Mesothelial cell of epicardium (in vitro differentiated cells): ENCODE measurements at places on chromosomes 4 and X. TPM values are rescaled to one million over a fixed set of nuclear protein-coding genes. Genes with fewer than 3 reads are reported as not detected.

DNA sequence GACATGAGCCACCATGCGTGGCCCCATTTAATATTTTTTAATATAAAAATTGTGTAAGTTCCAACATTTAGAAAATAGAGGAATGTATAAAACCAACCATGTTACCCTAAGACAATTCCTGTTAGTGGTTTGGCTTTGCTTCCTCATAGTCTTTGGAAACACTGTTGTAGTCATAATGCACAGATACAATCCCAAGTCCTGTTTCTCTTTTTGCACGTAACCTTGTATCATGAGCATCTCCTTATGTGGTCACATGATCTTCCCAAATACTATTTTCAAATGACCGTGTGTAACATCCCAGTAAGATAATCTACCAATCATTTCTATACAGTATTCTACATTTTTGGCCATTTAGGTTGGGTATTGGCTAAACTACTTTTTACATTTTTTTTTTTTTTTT lies 13.9 kb upstream of the RHOH start:
- no peaks in the 10 kb centered on the region for H3K36me3 ChIP-seq
- H3K4me3 ChIP-seq = no peak overlapping the region
- H3K27ac ChIP-seq = no peak overlapping the region
- peaks cover 8% of the 10 kb centered on the region for H3K4me1 ChIP-seq

DNA sequence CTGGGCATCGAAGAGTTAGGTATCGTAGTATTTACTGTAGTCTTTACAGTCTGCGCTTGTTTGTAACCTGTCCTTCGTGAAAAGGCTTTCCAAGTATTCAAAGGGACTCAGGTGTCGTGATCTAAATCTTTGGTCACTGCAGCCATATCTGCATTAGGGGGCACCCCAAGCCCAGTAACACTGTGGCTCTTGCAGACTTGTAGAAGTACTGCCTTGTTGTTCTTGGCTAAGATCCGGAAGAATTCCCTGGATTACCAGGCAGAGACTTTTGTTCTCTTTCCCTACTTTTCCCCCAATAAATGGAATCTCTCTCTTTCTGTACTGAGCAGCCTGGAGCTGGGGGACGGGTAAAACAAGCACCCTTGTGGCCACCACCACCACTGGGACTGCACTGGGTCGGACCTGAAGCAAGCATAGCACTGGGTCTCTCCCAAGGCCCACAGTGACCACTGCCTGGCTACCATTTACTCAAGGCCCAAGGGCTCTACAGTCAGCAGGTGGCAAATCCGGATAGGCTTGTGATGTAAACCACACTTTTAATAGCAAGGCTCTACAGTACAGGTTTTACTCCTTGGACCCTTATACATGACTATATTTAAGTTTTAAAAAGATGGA lies 12.0 kb downstream of the CXorf58 start:
- no peaks in the 10 kb centered on the region for H3K4me1 ChIP-seq
- no peaks in the 10 kb centered on the region for H3K36me3 ChIP-seq
- no peak overlapping the region for H3K4me3 ChIP-seq
- no peak for DNase-seq
- no peak overlapping the region for H3K27ac ChIP-seq

DNA sequence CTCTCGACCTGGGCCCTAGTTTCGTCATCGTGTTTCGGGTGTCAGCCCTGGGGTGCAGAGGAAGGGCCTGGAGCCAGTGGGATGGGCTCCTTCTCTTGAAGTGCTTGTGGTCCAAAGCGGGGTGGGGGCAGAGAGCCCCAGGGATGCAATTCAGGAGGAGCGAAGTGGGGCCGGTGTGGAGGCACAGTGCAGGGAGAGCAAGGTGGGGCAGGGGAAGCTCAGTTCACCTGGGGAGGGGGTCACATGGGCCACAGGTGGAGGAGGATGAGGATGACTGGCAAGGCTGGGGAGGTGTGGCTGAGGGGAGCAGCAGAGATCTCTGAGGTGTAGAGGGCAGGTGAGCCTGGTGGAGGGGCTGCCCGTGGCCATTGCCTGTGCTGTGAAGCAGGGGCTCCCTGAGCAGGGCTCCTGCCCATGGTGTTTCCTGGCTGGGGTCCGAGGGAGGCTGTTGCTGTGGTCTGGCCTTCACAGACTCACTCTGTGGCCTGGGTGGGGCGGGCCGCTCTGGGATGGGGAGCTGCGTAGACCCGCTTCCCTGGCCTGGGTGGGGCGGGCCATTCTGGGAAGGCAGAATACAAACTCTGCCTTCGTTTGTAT lies 6.9 kb downstream of the SORCS2 start:
- no peak overlapping the region for H3K27ac ChIP-seq
- H3K36me3 ChIP-seq = no peaks in the 10 kb centered on the region
- H3K4me3 ChIP-seq = no peak overlapping the region
- H3K4me1 ChIP-seq = peaks cover 47% of the 10 kb centered on the region
- H3K27me3 ChIP-seq = peaks cover 26% of the 10 kb centered on the region

The ZGRF1 gene
- 17.9 to 20.1 TPM (median 18.6 TPM) in 3 replicates for total RNA-seq

DNA sequence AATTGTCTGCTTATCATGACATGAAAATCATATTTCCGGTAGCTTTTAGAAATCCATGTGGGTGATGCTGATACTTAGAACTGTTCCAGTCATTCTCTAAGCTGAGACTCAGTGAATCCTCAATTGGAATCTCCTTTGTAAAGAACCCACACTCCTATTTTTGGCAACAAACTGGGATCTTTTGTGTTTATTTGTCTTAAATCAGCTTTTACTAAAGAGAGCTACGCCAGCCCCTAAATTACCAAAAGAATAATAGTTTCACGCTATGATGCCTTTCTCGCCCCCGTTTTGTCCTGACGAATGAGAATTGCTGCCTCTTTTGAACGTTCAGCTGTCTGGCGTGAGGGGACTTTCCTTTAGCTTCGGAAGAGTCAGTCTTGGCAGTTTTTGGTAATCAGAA lies 195.9 kb downstream of the SHOX start:
- no peaks in the 10 kb centered on the region for H3K27me3 ChIP-seq
- H3K36me3 ChIP-seq = no peaks in the 10 kb centered on the region
- H3K27ac ChIP-seq = peak overlapping the region; percentile 74
- no peak overlapping the region for H3K4me3 ChIP-seq
- peak; percentile 6 for DNase-seq

DNA sequence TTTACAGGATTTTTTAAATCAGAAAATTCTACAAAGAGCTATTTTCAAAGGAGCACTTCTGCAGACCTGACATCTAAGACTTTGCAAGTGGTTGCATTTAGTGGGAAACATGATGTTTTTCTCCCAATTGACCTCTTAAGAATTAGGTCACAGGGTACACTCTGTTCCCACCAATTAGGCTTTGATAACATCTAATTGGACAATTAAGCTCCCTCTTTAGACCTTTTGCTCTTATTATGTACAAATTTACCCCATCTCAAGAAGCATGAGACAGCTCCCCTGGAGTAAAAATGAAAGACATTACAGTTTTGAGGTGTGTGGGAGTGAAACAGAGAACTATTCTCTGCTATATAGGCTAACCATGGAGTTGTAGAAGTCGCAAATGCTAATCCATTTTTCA lies 31.8 kb upstream of the AGA start:
- H3K36me3 ChIP-seq = no peaks in the 10 kb centered on the region
- no peak overlapping the region for H3K27ac ChIP-seq
- no peak overlapping the region for H3K4me3 ChIP-seq
- H3K4me1 ChIP-seq = peaks cover 9% of the 10 kb centered on the region

The CITED1 gene
- total RNA-seq = 1.4 to 2.8 TPM (median 1.6 TPM) in 3 replicates

The USP17L29 gene
- total RNA-seq = not detected in 3 replicates

DNA sequence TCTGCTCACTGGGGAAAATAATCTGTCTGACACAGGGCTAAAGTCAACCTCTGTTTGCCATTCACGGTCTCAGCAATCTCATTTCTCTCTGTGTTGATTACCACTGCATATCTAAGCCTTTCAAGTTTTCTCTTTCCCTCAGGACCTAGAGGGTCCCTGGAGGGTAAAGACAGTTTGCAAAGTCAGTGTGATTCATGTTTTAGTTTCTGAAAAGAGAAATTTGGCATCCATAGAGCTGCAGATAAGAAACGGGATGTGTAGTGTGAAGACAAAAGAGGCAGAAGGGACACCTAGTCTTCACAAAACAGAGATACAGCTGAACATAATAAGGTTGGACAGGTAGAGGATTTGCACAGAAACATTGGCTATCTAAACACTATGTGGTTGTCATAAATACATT lies 34.5 kb upstream of the KDR start:
- no peak overlapping the region for H3K4me3 ChIP-seq
- DNase-seq = no peak
- H3K27ac ChIP-seq = peak overlapping the region; percentile 71
- H3K36me3 ChIP-seq = no peaks in the 10 kb centered on the region

GRCh38 chr4:176789955-176790354 lies 2.8 kb downstream of the VEGFC start:
- H3K27me3 ChIP-seq = peaks cover 44% of the 10 kb centered on the region
- H3K27ac ChIP-seq = no peak overlapping the region
- no peak overlapping the region for H3K4me3 ChIP-seq

- H3K4me1 ChIP-seq = peaks cover 14% of the 10 kb centered on the region
- H3K27me3 ChIP-seq = no peaks in the 10 kb centered on the region
- H3K4me3 ChIP-seq = peak overlapping the region; percentile 72
- no peak overlapping the region for H3K27ac ChIP-seq
These were observed 2.2 kb downstream of the MXD4 start for GRCh38 chr4:2259541-2260343.

- H3K4me3 ChIP-seq = no peak overlapping the region
- H3K36me3 ChIP-seq = no peaks in the 10 kb centered on the region
- DNase-seq = no peak
- no peak overlapping the region for H3K27ac ChIP-seq
- H3K27me3 ChIP-seq = no peaks in the 10 kb centered on the region
These were observed 64.1 kb downstream of the STX18 start for GRCh38 chr4:4477796-4478195.

DNA sequence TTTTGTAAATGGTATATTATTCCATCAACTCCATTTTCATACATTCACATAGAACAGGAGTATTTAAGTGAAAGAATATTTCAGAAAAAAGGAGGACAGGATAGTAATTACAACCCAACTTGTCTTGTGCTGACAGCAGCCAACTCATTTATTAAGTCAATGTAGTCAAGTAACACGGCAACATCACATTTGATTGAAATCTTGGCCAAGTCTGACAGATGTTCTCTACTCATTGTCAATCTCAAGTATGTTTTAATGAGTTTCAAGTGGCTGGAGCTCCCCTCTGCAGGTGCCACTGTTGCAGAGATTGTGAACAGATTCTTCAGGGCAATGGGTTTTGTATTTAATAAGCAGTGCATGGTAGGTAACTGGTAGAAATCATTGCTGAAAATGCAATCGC lies 332.5 kb downstream of the C4orf33 start:
- H3K27ac ChIP-seq = no peak overlapping the region
- H3K36me3 ChIP-seq = no peaks in the 10 kb centered on the region
- H3K4me1 ChIP-seq = no peaks in the 10 kb centered on the region
- no peaks in the 10 kb centered on the region for H3K27me3 ChIP-seq

- peaks cover 6% of the 10 kb centered on the region for H3K4me1 ChIP-seq
- no peak overlapping the region for H3K4me3 ChIP-seq
- H3K27me3 ChIP-seq = no peaks in the 10 kb centered on the region
- DNase-seq = no peak
- H3K27ac ChIP-seq = no peak overlapping the region
- H3K36me3 ChIP-seq = peaks cover 9% of the 10 kb centered on the region
These were observed 662.8 kb downstream of the TLL1 start for GRCh38 chr4:166535865-166536264.

The STPG2 gene
- total RNA-seq = 0.85 to 0.97 TPM (median 0.88 TPM) in 3 replicates

DNA sequence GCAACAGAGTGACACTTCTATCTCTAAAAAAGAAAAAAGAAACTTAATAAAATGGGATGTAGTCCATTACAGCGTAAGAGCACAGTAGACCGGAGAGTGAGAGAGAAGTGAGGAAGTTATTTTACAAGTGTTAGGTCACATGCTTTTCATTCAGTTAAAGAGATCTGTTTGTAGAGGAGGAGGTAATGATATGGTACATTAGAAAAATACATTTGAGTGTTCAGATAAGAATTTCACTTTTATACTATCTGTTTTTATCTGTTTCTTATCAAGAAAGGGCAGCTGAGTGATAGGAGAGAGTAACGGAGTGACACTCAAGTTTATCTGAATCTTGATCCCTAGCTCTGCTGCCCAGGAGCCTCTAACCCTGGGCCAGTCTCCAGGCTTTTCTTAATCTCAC lies 38.9 kb downstream of the FNIP2 start:
- H3K36me3 ChIP-seq = no peaks in the 10 kb centered on the region
- H3K27ac ChIP-seq = no peak overlapping the region
- DNase-seq = no peak
- H3K4me1 ChIP-seq = peaks cover 66% of the 10 kb centered on the region
- no peaks in the 10 kb centered on the region for H3K27me3 ChIP-seq

DNA sequence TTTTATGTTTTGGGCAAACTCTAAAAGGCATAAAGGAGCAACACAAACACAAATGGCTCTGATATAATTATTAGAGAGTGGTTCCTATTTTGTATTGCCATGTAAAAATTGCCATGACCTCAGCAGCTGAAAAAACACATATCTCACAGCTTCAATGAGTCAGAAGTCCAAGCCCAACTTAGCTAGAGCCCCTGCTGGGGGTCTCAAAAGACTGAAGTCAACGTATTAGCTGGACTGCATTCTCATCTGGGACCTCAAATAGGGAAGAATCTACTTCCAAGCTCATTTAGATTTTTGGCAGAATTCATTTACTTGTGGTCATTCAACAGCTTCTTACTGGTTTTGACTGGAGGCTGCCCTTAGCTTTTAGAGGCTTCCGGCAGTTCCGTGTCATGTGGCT lies 47.4 kb downstream of the FREM3 start:
- no peak overlapping the region for H3K4me3 ChIP-seq
- no peaks in the 10 kb centered on the region for H3K27me3 ChIP-seq
- no peak for DNase-seq
- H3K36me3 ChIP-seq = no peaks in the 10 kb centered on the region
- no peaks in the 10 kb centered on the region for H3K4me1 ChIP-seq
- no peak overlapping the region for H3K27ac ChIP-seq
